ENCODE measurements at places on chromosomes 6 and 20. TPM values are rescaled to one million over a fixed set of nuclear protein-coding genes. Genes with fewer than 3 reads are reported as not detected.

GRCh38 chr20:62624325-62624690 is 18.0 kb upstream of the SLCO4A1 start:
- H3K4me3 ChIP-seq = no peak overlapping the region
- no peaks in the 10 kb centered on the region for H3K27me3 ChIP-seq
- no peaks in the 10 kb centered on the region for H3K36me3 ChIP-seq
- H3K27ac ChIP-seq = peak overlapping the region; percentile 97
- peak; percentile 74 for DNase-seq
- peaks cover 38% of the 10 kb centered on the region for H3K4me1 ChIP-seq

ARMH2 gene
- not detected for total RNA-seq

DNA sequence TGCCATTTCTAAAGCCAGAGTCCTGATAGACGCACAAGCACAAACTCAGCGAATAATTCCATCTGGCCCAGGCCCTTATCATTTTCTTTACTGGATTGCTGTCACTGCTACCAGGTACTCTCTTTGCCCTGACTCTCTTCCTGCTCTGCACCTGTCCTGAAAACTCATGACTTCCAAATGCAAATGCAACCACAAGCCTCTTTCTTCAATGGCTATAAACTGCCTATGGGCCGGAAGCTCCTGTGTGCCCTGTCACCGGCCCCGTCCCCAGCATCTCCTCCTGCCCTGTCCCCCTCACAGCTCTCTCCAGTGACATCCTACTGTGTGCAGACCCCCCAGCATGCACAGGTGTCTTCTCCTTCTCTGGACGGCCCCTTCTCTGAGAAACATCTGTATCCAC is 302.6 kb downstream of the GMDS start:
- no peak for DNase-seq
- no peaks in the 10 kb centered on the region for H3K4me1 ChIP-seq
- no peak overlapping the region for H3K4me3 ChIP-seq
- no peaks in the 10 kb centered on the region for H3K36me3 ChIP-seq
- no peak overlapping the region for H3K27ac ChIP-seq

DNA sequence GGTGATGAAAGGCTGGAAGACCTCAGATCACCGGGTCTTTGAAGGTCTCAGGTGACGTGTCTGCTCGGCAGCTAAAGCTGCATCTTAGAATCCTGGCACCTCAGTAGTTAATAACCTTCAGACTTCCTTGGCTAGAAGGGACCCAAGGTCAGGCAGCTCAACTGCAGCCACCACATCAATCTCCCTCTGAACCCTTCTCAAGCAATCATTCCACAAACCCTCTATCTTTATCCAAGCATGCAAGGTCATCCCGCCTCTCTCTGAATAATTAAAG is 16.7 kb upstream of the TLDC2 start:
- H3K4me3 ChIP-seq = no peak overlapping the region
- no peak for DNase-seq
- no peaks in the 10 kb centered on the region for H3K36me3 ChIP-seq
- H3K4me1 ChIP-seq = peaks cover 4% of the 10 kb centered on the region
- no peaks in the 10 kb centered on the region for H3K27me3 ChIP-seq
- no peak overlapping the region for H3K27ac ChIP-seq

ATP6V1G2 gene
- 1.2 TPM for total RNA-seq

GRCh38 chr20:62617711-62618483 is 24.4 kb upstream of the SLCO4A1 start:
- no peak overlapping the region for H3K4me3 ChIP-seq
- no peak for DNase-seq
- no peaks in the 10 kb centered on the region for H3K36me3 ChIP-seq
- peak overlapping the region; percentile 77 for H3K27ac ChIP-seq
- no peaks in the 10 kb centered on the region for H3K27me3 ChIP-seq

GRCh38 chr20:2523919-2524708 is 12.3 kb upstream of the TMC2 start:
- peak overlapping the region; percentile 50 for H3K4me3 ChIP-seq
- peak overlapping the region; percentile 45 for H3K27ac ChIP-seq
- H3K36me3 ChIP-seq = no peaks in the 10 kb centered on the region
- H3K27me3 ChIP-seq = no peaks in the 10 kb centered on the region
- no peaks in the 10 kb centered on the region for H3K4me1 ChIP-seq

GRCh38 chr6:20669571-20670314 is 135.5 kb downstream of the CDKAL1 start:
- H3K4me3 ChIP-seq = no peak overlapping the region
- no peaks in the 10 kb centered on the region for H3K27me3 ChIP-seq
- no peaks in the 10 kb centered on the region for H3K36me3 ChIP-seq
- no peak overlapping the region for H3K27ac ChIP-seq
- H3K4me1 ChIP-seq = peaks cover 5% of the 10 kb centered on the region

- H3K4me3 ChIP-seq = no peak overlapping the region
- H3K4me1 ChIP-seq = peaks cover 21% of the 10 kb centered on the region
- peak overlapping the region; percentile 67 for H3K27ac ChIP-seq
- H3K27me3 ChIP-seq = no peaks in the 10 kb centered on the region
- no peak for DNase-seq
These were observed 109.1 kb downstream of the LY86 start for GRCh38 chr6:6697620-6698019.

BPIFB2 gene
- not detected for total RNA-seq

- no peaks in the 10 kb centered on the region for H3K36me3 ChIP-seq
- H3K4me3 ChIP-seq = no peak overlapping the region
- no peak for DNase-seq
- no peaks in the 10 kb centered on the region for H3K27me3 ChIP-seq
These were observed 44.0 kb downstream of the ROS1 start for GRCh38 chr6:117381749-117382148.

CTCFL gene
- not detected for total RNA-seq

GRCh38 chr6:145562771-145563615 is 172.3 kb downstream of the EPM2A start:
- H3K27me3 ChIP-seq = no peaks in the 10 kb centered on the region
- no peaks in the 10 kb centered on the region for H3K4me1 ChIP-seq
- DNase-seq = no peak
- H3K4me3 ChIP-seq = no peak overlapping the region
- no peak overlapping the region for H3K27ac ChIP-seq
- H3K36me3 ChIP-seq = no peaks in the 10 kb centered on the region

GRCh38 chr6:130841128-130841728 is 14.0 kb downstream of the SMLR1 start:
- no peak overlapping the region for H3K27ac ChIP-seq
- no peaks in the 10 kb centered on the region for H3K27me3 ChIP-seq
- H3K4me3 ChIP-seq = no peak overlapping the region
- no peaks in the 10 kb centered on the region for H3K4me1 ChIP-seq
- DNase-seq = no peak
- no peaks in the 10 kb centered on the region for H3K36me3 ChIP-seq

EEF1A2 gene
- total RNA-seq = 18.1 TPM

DNA sequence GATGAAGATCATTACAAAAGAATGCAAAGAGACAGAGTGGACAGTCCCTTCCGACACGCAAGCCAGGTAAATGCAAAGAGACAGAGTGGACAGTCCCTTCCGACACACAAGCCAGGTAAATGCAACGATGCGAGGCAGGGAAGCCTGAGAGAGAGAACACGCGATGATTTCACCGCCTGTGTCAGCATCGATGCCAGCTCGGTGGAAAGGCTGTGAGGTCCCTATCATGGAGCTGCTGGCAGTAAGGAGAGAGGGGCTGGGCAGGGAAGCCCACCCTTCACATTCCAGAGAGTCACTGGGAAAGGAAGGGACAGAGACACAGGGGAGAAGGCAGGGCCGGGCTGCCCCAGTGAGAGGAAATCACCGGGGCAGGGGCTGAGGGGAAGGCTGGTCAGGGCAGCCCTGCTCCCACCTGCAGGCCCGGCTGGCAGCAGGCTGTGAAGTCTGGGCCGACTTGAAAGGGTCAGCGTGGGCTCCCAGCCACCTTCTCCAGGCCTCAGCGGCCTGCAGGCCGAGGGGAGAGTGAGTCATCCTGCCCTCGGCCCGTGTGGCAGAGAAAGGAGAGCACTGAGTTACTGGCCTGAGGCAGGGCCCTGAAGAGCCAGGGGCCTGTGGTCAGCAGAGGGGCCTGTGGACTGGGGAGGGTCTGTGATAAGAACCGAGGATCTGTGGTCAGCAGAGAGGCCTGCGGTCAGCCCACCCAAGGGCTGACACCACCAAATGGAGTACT is 80.4 kb downstream of the DACT2 start:
- H3K4me1 ChIP-seq = peaks cover 4% of the 10 kb centered on the region
- no peaks in the 10 kb centered on the region for H3K27me3 ChIP-seq
- H3K27ac ChIP-seq = no peak overlapping the region
- no peak for DNase-seq
- H3K36me3 ChIP-seq = no peaks in the 10 kb centered on the region

- H3K36me3 ChIP-seq = no peaks in the 10 kb centered on the region
- no peak overlapping the region for H3K27ac ChIP-seq
- DNase-seq = no peak
- no peak overlapping the region for H3K4me3 ChIP-seq
These were observed 166.1 kb downstream of the HS3ST5 start for GRCh38 chr6:114176726-114177125.

SCUBE3 gene
- 4.5 TPM for total RNA-seq

DNA sequence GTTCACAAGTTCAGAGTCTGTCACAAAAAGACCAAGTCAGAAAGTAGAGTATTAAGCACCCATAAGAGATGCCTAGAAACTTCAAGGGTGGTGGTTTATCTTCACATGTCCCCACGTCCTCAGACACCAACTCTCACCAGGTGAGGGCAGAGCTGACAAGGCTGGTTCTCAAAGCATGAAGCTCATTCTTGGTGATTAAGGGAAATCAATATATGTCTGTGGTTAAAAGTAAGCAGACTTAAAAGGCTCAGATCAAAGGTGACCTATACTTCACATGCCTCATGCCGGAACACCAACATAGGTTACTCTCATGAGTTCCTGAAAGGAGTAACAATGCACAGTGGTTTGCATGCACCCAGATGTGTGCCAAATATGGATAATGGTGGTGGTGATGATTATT is 27.0 kb downstream of the IL17A start:
- no peak for DNase-seq
- no peak overlapping the region for H3K4me3 ChIP-seq
- no peaks in the 10 kb centered on the region for H3K4me1 ChIP-seq
- no peaks in the 10 kb centered on the region for H3K36me3 ChIP-seq
- H3K27ac ChIP-seq = no peak overlapping the region

DNA sequence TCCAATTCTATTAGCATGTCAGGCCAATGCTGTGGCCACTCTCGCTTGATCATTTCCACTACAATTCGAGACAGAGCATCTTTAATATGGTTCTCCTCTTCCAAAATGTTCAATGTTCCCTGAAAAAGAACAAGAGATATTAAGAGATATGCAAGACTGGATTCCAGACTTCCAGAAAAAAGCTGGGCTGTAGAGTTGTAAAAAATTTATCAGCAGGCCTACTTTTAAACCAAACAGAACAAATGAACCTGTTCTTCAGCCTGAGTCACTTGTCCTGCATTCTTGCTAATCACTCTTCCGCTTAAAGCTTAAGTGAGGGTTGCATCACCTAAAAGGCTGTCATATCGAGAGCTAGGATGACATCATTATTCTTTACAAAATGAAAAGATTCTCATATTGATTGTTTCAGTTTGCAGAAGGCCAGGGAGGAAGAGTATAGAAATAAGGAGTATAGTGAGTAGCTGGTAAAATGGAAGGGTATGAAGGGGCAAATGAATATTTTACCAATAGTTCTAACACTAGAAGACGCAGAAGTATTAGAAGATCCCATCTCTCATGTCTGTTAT is 4.9 kb downstream of the XPO5 start:
- H3K4me1 ChIP-seq = no peaks in the 10 kb centered on the region
- H3K27me3 ChIP-seq = no peaks in the 10 kb centered on the region
- H3K27ac ChIP-seq = no peak overlapping the region
- peaks cover 15% of the 10 kb centered on the region for H3K36me3 ChIP-seq
- no peak for DNase-seq

CLDN20 gene
- total RNA-seq = not detected

GRCh38 chr6:169343886-169344749 is 90.5 kb upstream of the THBS2 start:
- DNase-seq = no peak
- no peak overlapping the region for H3K27ac ChIP-seq
- H3K4me1 ChIP-seq = no peaks in the 10 kb centered on the region
- H3K4me3 ChIP-seq = no peak overlapping the region
- no peaks in the 10 kb centered on the region for H3K27me3 ChIP-seq
- no peaks in the 10 kb centered on the region for H3K36me3 ChIP-seq

DNA sequence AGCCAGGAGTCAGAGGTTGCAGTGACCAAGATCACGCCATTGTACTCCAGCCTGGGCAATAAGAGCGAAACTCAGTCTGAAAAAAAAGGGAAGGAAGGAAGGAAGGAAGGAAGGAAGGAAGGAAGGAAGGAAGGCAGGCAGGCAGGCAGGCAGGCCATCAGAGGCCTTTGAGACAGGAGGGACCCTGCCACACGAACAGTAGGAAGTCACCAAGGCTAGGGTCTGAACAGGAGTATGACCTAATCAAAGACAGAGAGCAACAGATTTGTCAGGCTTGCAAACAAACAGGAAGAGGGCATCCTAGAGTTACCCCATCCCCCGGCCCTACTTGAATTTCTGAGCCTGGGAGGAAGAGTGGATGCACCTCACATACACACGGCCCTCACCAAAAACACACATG is 67.1 kb downstream of the FGD2 start:
- no peaks in the 10 kb centered on the region for H3K36me3 ChIP-seq
- H3K27me3 ChIP-seq = no peaks in the 10 kb centered on the region
- no peak overlapping the region for H3K27ac ChIP-seq
